ENCODE measurements at places on chromosomes 4 and X.

- DNase-seq: no peak
Observed at GRCh38 chr4:155889031-155889793, 14.3 kb upstream of the TDO2 start.

GRCh38 chr4:39464886-39465501, 6.1 kb downstream of the LIAS start:
- DNase-seq: no peak

DNA sequence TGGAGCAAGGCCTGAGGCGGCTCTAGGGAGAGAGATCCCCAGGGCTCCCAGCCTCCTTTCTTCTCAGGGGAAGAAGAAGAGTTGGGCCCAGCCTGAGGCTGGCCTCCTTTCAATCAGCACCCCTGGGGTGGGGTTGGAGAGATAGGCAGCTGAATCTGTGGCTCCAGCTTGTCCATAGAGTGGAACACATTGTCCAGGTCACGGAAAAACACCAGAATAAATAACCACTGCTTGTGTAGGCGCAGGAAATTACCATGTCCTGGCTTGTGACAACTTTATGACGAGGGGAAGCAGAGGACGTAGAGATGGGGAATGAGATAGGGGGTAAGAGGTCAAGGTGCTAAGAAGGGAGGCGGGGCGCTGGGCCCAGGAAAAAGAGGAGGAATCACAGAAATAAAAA, 80.8 kb upstream of the EFNB1 start:
- DNase-seq: no peak

DNA sequence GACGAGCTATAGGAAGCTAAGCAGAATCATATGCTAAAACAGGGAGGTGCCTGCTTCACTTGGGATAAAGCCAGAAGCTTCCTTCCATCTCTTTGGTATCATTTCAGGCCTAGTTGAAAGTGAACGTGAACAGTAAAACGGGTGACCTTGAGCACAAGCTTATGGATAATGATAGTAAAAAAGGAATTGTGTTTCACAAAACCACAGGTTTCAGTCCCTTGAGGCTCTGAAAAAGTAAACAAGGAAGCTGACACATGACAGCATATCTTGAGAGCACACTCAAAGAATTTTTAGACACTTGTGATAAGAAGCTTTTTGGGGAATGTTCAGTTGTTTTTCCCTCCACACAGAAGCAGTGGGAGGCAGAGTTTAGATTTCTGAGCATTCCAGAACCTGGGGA, 286.1 kb downstream of the DCHS2 start:
- DNase-seq: no peak

GRCh38 chr4:118586357-118586790, 98.8 kb upstream of the METTL14 start:
- no peak for DNase-seq

- no peak for DNase-seq
Observed at GRCh38 chrX:44899946-44900345, 27.0 kb downstream of the KDM6A start.

GRCh38 chr4:144298519-144298918, 158.0 kb upstream of the GYPA start:
- DNase-seq: no peak

DNA sequence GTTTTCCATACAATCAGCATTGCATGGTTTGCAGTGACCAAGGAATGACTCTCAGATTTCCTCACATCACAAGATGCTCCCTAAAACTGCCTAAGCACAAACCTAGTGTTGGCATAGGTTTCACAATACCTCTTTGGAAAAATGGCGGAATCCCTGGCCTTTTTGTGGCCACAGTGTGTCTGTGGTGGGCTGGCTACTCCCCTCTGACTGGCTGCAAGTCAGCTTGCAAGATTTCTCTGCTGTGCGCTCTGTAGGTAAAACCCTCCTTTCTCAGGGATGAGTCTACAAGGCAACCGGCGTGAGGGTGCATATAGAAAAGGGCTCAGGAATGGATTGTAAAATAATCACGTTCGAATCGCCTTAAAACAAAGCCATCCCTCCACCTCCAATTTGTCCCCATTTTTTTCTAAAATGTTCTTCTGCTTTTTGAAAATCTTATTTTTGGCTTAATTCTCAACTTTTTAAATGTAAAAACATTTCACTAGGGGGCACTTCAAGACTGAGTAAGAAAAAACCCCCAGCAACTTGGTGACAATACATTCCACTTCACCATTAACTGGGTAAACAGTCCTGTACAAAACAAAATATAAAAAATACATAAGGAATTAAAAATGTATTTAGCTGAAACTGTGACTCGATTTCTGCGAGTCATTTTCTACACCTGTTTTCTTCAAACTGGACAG, 235.6 kb downstream of the STIM2 start:
- DNase-seq: no peak

- no peak for DNase-seq
Observed at GRCh38 chr4:39609454-39609931, 29.2 kb downstream of the SMIM14 start.

DNA sequence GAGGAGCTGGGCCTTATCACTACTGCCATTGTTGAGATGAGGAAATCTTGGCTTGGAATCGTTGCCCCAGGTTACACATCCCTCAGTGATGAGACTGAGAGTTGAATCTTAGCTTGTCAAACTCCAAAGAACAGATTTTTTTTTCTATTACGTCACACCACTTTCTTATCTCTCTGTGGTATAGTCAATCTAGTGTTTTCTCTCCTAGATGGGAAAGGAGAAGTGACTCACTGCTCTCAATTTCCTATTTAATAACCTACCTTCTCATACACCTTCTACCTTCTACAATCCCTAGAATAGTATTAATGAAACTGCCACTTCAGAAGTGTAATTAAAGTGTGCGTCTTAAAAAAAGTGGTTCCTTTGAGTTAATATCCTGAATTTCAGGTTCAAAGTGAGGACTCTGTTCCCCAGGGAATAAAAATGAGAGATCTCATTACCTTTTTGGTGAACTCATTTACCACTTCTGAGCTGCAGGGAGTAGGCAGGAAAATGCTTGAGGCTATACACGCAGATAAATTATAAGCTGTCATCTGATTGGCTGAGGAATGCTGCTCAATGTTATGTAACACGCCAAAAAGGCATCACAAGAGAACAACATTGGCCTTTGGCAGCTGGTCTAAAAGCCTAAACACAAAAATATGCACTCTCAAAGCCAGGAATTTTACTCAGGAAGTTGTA, 59.3 kb downstream of the MAD2L1 start:
- DNase-seq: no peak

DNA sequence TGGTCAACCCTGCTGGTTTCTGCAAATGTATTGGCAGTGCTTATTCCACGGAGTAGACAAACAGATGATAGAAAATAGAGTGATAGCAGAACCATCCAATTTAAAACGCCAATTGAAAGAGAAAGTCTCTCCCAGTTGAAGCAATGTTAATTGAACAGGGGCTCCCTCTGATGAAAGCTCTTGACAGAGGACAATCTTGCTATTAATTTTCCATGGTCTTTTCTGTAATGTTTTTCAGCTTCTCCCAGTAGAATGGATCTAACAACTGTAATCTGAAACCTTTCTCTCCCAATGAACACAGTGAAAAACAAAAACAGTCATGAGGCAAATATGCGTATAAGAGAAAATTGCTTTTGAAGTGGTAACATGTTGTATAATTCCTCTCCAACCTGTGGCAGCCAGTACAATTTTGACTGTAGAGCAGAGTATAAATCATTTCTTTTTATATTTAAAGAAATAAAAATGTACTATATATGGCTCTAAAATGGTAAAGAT, 225.1 kb upstream of the GALNTL6 start:
- DNase-seq: no peak

DNA sequence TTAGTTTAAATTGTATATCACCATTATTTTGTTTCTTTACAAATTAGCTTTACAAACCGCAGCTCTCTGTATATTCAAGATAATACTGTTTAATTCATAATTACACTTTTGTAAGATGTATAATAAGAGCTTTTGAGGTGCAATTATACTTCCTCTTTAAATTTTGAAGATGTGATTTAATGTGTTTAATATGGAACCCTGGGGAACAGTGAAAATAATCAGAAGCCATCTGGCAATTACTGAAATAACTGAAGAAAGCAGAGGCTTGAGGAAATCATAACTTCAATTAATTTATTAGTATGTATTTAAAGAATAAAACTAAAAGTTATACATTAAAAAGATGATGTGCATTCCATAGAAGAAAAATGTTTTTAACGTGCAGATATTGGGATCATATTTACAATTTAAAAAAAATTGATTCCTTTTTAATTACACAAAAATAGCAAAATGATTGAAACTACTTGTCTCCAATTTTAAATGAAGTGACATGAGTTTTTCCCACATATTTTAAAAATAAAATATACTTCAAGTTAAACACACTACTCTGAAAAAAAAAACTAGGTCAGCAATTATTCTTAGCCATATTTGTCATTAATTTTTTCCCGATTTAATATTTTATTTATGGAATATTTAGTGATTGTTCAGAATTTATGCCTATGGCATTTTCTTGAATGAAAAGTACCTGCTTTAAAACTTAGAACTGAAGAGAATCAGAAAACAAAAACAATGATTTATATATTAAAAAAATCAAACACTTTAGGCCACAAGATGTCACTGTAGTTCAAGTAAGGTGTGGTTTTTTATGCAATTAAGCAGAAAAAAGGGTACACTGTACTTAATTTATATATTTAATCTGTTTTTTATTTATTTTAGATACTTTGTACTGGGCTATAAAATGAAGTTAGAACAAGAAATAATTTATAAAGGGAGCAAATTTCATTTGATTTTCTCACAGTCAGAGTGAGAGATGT, 942.7 kb upstream of the NDST4 start:
- DNase-seq: no peak

DNA sequence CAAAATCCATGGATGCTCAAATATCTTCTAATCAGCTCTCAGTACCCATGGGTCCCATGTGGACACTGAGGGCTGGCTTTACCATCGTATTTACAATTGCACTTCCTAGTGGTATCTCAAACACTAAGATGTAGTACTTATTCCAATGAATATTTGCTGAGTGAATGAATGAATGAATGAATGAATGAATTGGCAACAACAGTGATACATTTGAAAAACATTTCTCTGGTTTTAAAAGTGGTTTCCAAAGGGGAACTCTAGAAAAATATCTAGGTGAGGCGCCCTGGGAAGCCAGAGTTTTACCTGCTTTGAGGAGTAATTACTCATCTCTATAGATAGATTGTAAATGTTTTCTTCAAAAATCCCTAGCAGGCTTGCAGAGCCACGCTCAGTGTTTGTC, 76.6 kb downstream of the CYTL1 start:
- no peak for DNase-seq

- DNase-seq: no peak
Observed at GRCh38 chr4:150708004-150708403, 126.1 kb downstream of the MAB21L2 start.

DNA sequence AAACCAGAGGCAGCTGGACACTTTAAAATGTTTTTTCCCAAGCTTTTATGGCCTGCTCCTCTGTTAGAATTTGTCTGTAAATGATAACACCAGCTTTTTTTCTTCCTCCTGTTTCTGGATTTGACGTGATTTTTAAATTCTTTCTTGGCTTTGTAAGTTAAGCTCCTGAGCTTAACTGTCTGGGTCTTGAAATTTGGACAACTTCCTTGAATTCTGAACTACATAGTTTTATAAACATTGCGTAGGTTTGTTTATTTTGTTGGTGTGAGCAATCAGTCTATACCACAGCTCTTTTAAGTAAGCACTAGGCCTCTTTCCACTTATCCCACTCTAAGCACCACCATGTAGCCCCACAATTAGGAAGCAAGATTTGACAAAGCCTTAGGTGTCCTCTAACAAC, 144.4 kb upstream of the GUCY1A1 start:
- DNase-seq: no peak

- DNase-seq: no peak
Observed at GRCh38 chrX:4382273-4382672, 668.8 kb upstream of the PRKX start.

- no peak for DNase-seq
Observed at GRCh38 chrX:103730147-103730795, 19.6 kb downstream of the TMEM31 start.

DNA sequence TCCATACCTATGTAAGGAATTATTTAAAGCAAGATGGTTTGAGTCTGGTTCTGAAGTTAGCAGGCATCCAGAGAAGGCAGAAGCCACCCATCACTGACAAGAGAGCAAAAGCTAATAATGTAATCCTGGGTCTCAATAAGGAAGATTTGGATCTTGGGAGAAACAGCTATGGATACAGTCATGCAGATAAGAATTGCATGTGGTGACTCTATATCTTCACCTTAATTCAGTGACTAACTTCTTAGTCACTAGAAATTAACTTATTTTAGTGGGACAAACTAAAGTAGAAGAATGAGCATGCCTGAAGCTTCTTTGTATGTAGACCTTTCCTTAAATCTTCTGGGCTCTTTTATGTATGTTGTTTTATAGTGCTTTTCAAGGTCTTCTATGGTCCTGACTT, 66.6 kb downstream of the ATP10D start:
- DNase-seq: no peak

DNA sequence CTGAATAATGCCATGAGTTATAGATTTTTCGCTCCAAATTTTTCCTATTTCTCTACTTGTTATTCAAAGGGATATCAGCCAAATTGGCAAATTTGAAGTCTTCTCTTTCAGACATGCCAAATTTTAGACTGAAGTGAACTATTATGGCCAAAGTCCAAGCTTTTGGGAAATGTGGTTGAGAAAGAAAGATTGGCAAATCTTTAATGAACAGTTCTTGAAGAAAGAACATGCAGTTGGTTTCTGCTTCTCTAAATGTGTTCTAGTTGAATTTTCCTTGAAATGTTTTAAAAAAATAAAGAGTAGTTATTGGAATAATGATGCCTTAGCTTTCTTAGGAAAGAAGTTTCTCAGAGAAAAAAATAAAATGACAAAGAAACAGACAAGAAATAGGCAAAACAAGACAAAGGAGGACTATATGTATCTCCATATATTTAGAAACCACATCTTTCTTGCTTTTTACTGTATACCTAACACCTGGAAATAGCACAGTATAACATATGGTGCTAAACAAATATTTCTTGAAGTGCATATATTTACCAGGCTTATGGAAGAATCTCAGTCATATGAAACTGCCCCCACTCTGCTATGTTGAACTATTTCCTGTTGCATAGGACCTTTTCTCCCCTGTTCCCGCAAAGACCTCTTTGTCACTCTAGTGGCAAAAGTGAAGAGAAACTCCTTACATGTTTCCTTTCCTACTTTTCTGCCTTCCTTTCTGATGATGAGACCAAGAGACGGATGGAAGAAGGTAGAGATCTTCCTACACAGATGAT, 250.0 kb downstream of the ARHGAP24 start:
- no peak for DNase-seq
